ENCODE measurements at places on chromosomes 6 and 20. TPM values are rescaled to one million over a fixed set of nuclear protein-coding genes. Genes with fewer than 3 reads are reported as not detected.
A peak's percentile ranks its signal among the peaks of the same experiment; 100 is the strongest.

ADGRF4 gene
- total RNA-seq, result not detected

DNA sequence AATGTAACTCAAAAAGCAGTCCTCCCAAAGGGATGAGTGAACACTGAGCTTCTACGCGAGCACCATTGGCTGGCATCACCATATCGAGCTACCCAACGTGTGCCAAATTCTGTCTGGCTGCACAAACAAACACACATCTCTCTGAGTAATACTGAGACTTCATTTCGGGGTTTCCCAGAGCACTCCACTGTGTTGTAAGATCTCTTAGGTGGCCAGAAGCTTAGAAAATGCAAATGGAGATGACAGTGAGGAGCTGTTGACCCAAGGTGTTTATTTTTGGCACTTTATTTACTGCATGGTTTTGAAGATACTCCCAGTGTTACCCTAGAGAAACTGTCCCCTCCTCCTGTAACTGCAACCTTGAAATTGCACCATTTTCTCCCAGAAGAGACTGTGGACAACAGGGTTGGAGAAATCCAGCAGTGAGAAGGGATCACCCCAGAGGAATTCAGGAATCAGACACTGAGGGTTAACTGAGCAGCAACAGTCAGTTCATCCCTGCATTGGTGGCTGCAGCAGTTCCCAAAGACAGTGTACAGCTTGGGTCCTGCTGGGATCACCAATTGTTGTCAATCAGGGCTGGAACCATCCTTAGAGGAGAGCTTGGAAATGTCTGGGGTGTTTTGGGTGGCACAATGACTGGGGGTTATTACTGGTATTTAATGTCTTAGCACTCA is 1.0 kb upstream of the RIPOR2 start:
- DNase-seq, result no peak

DNA sequence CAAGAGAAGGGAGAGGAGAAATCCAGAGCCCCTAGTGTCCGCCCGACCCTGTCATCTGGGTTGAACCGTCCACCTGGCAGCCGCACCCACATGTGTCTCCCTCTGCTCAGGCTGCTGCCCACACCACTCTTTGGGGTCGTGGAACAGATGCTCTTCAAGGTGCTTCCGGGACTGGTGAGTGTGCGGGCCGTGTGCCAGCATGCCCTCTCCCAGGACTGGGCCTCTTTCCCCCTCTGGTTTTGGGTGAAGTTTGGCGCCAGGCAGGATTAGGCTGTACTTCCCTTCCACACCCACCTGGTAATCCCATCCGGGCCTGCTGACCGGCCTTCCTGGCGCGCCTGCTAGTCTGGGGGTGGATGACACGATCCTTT is 7.9 kb downstream of the BPIFB3 start:
- DNase-seq, result no peak

- DNase-seq, result no peak
Observed at GRCh38 chr6:129617986-129618385, 92.0 kb downstream of the ARHGAP18 start.

GRCh38 chr20:32444474-32445220 is 86.5 kb downstream of the ASXL1 start:
- DNase-seq, result peak; percentile 3

DNA sequence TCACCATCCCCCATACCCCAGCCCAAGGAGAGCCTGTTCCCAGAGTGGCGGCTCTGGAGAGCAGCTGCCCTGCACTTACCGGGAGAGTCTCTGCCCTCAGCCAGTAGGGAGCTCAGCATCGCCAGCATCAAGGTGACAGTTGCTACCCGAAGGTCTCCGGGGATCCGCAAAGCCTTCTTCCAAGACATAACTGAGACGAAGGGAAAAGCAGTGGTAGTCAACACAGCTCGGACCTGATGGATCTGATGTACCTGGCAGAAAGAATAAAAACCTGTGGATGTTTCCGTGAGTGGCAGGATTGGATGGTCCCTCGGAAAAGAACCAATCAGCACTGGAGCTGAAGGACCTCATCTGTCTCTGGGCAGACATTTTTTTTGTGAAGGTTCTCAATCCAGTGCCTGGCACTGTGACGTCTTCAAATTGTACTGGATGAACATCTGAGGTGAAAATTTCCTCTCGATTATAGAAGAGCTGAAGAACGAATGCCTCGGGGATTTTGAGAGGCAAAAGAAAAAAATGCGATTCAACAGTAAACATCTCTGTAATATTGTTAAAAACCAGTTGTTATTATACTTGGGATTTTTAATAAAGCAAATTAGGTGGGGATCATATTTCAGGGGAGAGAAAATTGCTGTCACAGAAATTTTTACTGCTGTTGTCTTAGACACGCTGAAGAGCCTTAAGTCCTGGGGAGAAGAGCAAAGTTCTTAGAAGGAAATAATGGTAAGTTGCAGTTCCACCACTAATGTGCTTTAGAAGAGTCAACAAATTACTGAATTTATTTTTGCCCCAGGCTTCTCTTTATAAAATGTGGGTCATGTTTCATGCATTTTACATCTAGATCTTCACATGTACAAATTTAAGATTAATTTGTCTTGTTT is at the start of gene HLA-DQB1:
HLA-DQB1 (minus strand) TSS at position 238 of the 881 bp plus-strand sequence; CDS start at position 188, 50 bp downstream.
- DNase-seq, result peak; percentile 21

GRCh38 chr20:17438436-17439039 is 92.6 kb downstream of the BFSP1 start:
- no peak for DNase-seq

- no peak for DNase-seq
Observed at GRCh38 chr6:72715119-72715518, 93.3 kb downstream of the KCNQ5 start.

DNA sequence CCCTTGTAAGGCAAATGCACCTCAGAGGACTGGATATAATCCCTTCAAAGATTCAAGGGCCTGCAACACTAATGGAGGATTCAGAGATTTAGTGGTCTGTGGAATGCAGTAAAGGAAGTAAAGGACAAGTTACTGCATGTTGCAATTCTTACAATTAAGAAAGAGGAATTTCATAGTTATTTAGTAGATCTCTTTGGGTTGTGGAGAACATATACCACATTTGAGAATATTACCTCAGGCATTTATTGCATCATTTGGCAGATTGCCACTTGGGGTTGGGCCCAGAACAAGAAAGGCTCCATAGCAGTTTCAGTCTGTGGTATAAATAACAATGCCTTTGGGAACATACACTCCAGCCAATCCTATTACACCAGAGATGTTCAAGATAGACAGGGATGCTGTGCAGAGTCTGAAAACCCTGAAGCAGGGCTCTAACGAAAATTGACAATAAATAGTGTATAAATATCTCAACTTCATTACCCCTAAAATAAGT is 20.9 kb upstream of the EPM2A start:
- peak; percentile 28 for DNase-seq

DNA sequence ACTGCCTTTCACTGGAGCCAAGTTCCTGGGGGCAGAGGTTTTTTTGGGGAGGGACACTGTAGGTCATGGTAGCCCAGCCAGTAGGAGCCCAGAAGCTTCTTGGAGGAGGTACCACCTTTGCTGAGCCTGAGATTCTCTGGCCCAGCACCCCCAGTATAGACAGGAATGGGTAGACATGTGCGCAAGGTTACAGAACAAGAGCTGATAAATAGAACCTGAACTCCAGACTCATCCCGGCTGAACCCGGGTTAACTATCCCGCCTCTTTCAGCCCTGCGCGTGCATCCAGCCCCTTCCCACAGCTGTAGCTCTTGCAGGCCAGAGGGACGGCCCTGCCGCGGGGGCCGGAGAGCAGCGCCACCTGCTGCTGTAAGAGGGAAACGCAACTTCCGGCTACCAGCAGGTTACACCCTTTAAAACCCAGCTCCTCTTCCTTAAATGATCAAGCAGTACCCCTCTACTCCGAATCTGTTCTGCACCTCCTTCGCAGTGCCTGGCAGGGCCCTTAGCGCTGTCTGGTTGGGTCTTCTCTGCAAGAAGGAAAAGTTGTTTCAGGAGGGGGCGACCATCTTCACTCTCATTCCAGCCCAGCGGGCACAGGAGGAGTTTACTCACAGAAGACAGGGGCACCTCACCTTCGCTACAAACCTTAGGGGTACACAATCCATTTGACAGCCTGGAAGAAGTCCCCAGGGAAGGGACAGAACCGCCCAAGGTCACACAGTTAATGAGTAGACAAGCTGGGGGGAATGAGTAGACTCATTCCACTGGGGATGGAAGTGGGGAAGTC is 7.5 kb downstream of the SRXN1 start:
- DNase-seq, result peak; percentile 38

Data from tibial nerve (tissue), 4 donors.